ENCODE measurements at places on chromosomes 2 and 18.
A peak's percentile ranks its signal among the peaks of the same experiment; 100 is the strongest.

DNA sequence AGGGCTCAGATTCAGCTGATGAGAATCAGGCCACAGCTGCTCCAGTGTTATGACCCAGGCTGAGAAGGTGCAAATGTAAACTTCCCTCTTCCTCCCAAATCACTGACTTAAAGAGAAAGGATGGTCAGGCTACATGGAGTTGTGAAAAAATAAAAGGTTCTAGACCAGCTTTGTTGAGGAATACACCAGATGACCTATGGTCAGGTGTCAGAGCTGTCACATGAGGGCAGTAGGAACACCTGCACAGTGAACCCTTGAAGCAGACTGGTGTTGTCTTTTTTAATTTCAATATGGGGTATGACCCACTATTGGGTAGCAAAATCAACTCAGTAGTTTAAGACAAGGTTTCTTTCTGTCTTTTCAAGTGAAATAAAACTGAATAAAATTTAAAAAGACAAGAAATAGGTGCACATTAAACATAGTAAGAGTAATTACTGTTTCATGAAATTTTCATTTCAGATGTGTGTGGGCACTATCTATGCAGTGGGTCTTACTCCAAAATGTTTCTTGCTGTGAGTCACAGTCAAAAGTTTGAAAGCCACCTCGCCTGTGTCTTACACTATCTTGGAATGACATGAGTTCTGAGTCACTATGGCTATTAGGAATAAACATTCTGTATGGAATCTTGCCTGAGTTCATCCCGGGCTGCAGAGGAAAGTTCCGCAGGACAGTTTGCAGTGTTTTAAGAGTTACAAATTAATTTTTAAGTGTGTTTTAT is 83.6 kb downstream of the ACVR1 start:
- no peak for DNase-seq

DNA sequence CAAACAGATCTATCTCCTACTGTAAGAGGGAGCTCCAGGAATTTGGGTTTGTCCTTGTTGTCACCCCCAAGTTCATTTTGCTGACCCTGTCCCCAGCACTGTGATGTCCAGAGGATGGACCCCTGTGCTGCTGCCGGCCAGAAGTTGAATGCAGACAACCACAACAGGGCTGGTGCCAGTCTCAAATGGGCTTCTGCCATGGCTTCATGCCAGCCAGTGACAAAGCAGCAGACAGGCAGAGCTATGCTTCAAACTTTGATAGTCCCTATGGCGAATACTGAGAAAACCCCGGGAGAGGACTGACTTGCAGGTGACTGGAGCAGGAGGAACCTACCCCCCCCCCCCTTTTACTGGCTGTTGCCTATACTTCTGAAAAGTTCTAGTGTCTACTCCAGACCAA is 3.2 kb downstream of the SMAD7 start:
- no peak for DNase-seq

DNA sequence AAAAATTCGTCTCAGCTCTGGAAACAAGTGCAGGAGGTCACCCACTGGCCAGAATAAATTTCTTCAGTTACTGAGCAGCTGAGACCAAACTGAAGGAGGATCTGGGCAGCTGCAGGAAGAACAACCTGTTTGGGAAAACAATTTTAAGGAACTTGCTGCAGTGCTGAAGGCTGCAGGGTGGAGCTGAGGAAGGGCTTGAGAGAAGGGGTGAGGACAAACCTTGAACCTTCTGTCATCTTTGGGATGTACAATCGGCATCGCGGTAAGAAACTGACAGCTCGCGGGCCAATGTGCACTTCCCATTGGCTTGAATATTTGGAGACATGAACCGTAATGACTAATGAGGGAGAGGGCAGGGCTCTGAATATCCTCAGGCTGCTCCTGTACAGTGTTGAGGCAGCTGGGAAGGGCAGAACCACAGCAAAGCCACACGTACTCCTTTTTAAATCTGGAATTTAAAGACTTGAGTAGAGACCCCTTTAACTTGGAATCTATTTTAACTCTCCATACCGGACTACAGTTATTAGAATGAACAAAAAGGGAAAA is 90.3 kb downstream of the TACR1 start:
- DNase-seq, result no peak

- DNase-seq, result peak; percentile 61
Measured at GRCh38 chr2:1731963-1732768, 12.1 kb downstream of the PXDN start.

DNA sequence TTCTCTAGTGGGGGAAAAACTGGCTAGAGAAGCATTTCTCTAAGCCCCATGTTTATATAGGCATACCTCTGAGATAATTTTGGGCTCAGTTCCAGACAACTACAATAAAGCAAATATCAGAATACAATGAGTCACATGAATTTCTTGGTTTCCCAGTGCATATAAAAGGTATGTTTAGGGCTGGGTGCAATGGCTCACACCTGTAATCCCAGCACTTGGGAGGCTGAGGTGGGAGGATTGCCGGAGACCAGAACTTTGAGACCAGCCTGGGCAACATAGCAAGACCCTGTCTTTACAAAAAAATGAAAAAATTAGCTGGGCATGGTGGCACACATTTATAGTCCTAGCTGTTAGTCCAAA is 22.2 kb downstream of the TSN start:
- DNase-seq, result no peak

DNA sequence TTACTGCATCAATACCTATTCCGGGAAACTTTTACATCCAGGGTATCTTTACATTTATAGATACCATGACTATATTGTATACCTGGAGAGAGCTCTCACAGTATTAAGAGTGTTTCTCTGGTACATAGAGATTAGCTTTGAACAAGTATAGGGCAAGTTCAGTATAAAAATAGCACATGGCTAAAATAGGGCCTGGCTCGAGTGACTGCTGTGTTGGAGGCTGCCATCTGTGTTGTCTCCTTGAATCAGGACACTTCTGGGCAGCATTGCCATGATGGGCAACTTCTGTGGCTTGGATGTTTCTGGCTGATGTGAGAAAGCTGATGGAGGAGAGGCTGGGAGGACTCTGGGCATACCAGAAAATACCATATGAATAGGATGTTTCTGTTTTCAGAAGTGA is 18.7 kb downstream of the ARHGAP28 start:
- no peak for DNase-seq

- no peak for DNase-seq
Measured at GRCh38 chr18:37489998-37490397, 75.6 kb downstream of the CELF4 start.

DNA sequence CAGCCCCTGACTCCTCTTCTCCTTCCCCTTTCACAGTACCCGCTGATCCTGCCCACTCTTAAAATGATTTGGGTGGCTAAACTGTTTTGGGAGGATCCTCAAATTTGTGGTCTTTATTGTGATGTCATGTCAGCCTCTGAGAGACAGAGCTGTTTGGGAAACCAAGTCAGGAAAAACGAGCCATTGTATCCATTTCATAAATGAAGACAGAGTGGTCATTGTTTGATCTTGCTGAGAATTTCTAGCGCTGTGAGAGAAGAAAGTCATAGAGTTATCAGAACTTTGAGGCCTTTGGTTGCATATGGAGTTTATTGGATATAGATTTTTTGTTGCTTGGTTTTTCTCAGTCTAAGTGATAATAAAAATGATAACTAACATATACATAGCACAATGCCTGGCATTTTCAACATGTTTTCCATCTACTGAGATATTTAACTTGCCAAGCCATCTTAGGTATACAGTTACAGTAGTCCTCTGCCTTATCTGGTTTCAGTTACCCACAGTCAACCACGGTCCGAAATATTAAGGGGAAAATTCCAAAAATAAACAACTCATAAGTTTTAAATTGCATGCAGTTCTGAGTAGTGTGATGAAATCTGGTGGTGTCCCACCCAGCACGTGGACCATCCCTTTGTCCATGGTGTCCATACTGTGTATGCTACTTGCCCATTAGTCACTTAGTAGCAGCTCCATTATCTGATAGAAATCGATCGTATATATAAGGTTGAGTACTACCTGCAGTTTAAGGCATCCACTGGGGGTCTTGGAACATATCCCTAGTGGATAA is 105.0 kb upstream of the RASGRP3 start:
- no peak for DNase-seq

DNA sequence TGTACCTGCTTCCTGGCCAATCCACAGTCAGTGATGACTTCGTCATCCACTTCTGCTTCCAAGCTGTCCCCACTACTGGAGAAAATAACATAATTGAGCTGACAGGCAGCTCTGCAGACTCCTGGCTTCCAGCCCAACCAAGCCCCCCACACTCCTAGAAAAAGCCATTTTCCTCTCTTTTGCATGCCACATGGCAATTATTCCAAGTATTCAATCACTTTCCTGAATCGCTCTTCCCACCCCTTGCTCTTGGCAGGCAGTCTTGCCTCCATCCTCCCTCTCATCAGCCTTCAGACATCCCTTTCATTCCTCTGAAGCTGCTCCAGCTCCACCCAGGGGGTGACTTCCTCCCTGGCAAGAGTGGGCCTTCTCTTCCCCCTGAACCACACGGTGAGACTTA is 14.3 kb upstream of the ST8SIA5 start:
- no peak for DNase-seq

DNA sequence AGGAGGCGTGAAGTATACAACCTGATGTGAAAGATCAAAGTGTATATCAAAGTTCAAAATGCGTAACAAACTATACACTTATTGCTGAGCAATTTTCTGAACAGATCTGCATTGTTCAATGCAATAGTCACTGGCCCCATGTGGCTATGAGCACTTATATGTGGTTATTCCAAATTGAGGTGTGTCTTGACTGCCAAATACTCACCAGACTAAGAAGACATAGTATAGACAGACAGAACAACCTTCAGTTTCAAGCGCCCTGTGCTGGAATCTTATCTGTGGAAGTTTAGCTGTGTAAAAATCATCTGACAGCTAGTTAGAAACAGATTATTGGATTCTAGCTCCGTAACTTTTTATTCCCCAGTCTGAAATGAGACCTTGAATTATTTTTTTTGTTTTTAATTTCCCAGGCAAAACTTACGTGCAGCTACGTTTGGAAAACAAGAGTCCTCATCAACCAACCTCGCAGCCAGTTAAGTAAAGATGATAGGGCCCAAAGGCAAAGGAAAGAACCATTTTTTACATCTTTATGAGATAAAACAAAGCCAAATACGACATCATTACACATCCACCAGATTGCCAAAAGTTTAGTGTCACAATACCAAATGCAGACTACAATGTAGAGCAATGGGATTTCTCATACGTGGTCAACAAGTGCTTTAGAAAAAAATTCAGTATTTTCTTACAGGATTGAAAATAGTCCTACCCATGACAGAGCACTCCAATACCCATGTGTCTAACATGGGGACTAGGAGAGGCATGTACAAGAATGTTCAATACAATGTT is 37.2 kb downstream of the MBOAT2 start:
- DNase-seq, result no peak

- DNase-seq, result no peak
Measured at GRCh38 chr2:196263181-196263747, 91.9 kb upstream of the STK17B start.

DNA sequence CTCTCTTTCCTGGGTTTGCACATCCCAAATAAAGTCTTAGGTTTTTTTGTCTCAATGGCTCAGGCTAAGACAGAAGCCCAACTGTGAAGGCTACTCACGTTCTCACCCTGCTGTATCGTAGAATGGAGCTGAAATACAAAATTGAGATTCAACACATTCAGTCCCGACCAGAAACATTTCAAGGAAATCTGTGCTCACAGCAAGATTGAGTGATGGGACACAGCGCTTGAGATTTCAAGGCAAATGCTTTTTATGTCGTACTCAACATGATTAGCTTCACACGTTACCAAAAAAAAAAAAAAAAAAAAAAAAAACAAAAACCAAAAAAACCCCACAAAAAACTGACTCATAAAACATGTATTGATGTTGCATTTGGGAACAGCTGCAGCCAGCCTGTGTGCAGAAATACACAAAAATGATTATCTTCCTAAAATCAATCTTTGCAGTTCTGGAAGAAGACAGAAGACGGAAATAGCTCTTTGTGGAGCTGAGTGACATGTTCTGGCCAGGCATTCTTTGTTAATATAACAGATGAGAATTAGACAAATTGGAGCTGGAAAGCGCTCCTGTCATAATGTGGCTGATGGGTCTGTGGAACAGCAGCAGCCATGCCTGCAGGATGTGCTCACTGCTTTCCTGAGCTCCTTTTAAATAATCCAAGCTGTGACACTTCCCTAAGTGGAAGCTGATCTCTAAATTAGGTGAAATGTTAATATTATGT is 453.2 kb downstream of the LPIN1 start:
- no peak for DNase-seq

- no peak for DNase-seq
Measured at GRCh38 chr2:6960659-6961058, 43.4 kb downstream of the RNF144A start.

DNA sequence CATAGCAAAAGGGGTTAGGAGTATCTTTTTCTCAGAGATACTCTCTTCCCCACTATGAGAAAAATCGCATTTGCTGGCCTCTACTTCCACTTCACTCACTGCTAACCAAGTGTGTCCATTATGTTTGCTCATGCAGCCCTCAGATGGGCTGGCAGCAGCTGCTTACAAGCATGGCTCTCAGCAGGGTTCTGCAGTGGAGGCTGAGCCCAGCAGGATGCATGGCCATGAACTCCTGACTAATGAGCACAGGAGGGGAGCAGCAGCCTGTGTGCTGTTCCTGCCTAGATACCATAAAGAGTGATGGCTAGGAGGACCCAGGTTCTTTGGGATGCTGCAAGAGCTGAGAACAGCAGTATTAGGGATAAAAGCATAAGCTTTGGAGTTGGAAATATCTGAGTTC is 316.9 kb upstream of the THSD7B start:
- DNase-seq, result no peak

- DNase-seq, result no peak
Measured at GRCh38 chr18:58788971-58789875, 75.5 kb upstream of the ZNF532 start.

DNA sequence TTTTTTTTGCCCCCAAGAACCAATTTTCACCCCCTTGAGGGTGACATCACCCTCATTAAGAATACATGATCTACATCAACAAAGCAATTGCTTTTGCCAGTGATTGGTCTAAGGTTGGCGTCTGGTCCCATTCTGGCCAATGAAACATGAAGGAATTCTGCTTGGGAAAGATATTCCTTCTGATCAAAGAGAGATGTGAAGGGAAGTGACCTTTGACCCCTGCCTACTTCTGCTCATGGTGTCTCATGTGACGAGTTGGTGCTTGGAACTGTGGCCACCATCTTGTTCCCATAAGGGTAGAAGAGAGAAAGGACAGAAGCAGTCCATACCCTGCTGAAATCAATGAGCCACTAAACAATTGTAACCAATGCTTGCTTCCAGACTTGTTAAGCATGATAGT is 85.1 kb downstream of the LBH start:
- DNase-seq, result no peak

GRCh38 chr2:163664610-163665009 is 71.2 kb downstream of the FIGN start:
- DNase-seq, result peak; percentile 55

- DNase-seq, result no peak
Measured at GRCh38 chr2:64853894-64854293, 135.3 kb upstream of the SLC1A4 start.

DNA sequence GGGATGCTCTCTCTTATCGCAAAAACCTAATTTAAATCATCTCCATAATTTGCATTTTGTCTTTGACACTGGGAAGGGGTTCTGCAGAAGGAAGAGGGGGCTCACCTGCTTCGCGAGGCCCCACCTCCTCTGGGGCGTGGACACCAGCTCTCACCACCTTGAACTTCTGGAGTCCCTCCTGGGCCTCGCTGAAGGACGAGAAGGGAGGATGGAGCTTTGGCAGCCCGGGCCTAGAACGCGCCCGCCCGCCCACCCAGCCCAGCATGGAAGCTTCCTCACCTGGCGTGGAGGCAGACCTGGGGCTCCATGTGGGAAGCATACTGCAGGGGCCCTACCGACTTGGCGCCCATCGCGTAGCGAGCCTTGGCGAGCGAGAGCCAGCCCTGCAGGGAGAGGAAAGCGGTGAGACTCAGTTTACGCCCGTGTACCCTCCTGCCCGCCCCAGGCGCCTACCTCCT is 1.1 kb upstream of the IMP4 start:
- DNase-seq, result no peak

GRCh38 chr2:153808679-153809078 is 63.0 kb upstream of the GALNT13 start:
- no peak for DNase-seq
